ENCODE measurements at places on chromosomes 2 and 18.

DNA sequence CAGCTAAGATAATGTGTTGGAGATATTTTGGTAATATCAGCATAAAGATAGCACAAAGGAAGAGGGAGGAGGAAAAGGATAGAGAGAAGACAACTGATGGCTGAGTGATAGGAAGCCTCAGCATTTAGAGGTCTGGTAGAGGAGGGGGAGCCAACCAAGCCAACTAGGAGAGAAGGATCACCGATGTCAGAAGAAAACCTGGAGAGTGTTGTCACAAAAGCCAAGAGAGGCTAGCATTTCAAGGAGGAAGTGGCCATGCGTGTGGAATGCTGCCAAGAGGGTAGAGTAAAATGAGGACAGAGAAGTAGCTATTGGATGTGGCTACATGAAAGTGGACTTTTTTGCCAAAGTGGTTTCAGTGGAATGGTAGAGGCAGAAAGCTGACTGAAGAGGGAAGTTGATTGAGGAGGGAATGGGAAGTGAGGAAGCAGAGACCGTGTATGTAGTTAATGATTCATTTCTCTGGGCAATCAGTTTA is 34.3 kb downstream of the LCLAT1 start:
- no peak for DNase-seq

DNA sequence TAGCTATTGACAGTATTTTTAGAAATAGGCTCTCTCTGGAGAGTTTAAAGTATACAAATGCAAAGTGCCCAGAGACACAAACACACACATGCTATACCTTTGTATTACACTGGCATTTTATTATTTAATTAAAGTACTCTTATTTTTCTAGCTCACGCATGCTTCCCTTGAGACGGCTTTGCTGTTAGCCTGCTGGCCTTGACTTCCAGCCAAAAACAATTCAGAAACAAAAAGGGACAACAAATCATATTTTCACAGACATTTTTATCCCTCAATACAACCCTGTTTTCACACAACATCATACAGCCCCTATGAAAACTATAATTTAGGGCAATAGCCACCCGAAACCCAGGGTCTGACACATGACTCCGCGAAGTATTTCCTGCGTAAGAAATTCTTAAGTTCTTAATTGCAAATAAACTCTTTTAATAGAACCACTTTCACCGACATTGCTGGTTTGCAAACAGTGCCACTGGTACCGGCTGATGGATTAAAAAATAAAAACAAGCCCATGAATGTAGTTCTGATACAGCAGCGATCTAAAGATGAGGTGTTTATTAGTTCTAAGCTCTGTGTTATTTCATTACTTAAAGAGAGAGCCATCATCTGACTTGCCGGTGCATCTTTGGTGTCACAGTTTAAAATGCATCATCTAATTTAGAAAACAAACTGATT is 185.1 kb downstream of the TCF4 start:
- DNase-seq = no peak

DNA sequence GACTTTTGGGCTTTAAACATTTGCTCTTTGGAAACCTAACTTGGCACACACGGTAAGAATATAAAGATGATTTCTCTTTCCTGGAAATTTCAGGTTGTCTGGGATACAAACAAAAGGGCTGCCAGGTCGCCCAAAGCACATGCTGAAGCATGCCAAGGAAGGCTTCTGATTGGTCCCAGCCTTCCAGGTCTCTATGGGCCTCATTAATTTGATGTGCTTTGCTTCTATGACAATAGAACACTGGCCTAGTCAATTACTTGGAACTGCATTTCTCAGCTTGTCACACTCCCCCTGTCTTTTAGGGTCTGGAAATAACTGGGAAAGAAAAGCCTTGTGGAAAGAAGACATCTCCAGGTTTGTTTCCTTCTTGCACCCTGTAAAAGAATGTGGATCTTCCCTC is 228.9 kb downstream of the ADCYAP1 start:
- DNase-seq = no peak

- no peak for DNase-seq
These were observed 400.3 kb upstream of the HNRNPA3 start for GRCh38 chr2:176812246-176812775.

DNA sequence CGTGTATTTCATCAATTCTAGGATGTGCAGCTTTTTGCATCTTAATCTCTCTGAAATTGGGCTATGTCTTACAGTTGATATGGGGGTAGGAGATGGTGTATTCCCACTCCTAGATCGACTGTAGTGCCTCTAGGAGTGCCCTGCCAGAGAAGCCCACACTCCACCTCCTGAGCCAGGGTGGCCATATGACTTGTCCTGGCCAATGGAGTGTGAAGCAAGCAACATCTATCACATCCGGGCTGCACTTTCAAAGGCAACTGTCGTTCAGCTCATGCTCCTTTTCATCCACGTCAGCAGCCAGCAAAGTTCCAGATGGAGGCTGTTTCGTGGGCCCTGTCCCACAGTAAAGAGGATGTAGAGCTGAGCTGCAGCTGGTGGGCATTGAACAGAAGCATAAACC is 149.4 kb upstream of the SLC1A4 start:
- DNase-seq = no peak

GRCh38 chr2:127404466-127405254 is 13.6 kb upstream of the PROC start:
- no peak for DNase-seq

- no peak for DNase-seq
These were observed 118.8 kb downstream of the SETBP1 start for GRCh38 chr18:44799382-44799906.

DNA sequence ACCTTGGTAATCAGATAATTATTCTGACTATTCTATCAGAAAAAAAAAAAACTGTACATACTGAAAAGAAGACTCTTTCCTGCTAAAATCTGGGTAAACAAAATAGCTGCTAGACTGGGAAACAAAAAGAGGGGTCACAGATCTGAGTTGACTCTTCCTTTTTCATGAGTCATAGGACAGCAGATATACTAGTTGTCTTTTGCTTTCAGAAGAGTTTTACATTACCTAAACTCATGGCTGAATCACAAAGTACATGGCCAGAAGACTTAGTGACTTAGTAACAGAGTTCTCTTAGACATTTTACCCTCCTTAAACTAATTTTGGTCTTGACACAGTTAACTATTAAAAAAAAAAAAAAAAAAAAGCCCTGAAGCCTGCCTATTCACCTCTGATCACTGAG is 834.0 kb upstream of the FSHR start:
- no peak for DNase-seq

GRCh38 chr2:51693640-51694039 is 661.7 kb upstream of the NRXN1 start:
- DNase-seq = no peak

GRCh38 chr2:191696966-191697365 is 19.0 kb downstream of the NABP1 start:
- DNase-seq = no peak

GRCh38 chr18:25111377-25112288 is 240.3 kb downstream of the ZNF521 start:
- DNase-seq = no peak

DNA sequence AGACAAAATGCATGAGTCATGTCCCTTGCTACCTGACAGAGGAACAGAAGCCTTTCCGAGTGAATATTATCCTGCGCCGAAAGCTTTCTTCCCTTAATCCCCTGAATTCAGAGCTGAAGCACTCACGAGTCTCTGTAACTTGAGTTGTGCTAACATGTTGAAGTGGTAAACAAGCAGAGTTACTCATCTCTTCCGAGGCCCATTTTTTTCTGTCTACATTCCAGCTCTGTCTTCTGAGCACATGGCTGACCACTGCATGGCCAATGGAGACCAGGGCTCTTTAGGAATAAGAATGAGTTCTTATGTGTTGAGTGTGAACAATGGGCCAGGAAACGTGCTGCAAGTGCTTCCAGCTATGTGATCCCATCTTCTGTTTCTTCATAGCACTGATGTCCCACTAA is 73.1 kb upstream of the PID1 start:
- peak; percentile 25 for DNase-seq

- no peak for DNase-seq
These were observed 159.6 kb upstream of the TPO start for GRCh38 chr2:1253629-1254028.

Data from urothelium cell line (cell line).